ENCODE measurements at places on chromosomes 7 and 10. TPM values are rescaled to one million over a fixed set of nuclear protein-coding genes. Genes with fewer than 3 reads are reported as not detected.

ZNF775 gene
- 3.5 TPM for polyA plus RNA-seq

SPRN gene
- 2.6 TPM for polyA plus RNA-seq

TACR2 gene
- polyA plus RNA-seq, result 0.53 TPM

HOXA6 gene
- polyA plus RNA-seq, result 10.8 TPM

GBF1 gene
- polyA plus RNA-seq, result 45.1 TPM

TRUB1 gene
- 25.9 TPM for polyA plus RNA-seq

C7orf57 gene
- 1.4 TPM for polyA plus RNA-seq

CUTC gene
- polyA plus RNA-seq, result 19.0 TPM

GRCh38 chr10:34102893-34103506, 712.1 kb downstream of the PARD3 start:
- DNase-seq, result peak; percentile 75

DNA sequence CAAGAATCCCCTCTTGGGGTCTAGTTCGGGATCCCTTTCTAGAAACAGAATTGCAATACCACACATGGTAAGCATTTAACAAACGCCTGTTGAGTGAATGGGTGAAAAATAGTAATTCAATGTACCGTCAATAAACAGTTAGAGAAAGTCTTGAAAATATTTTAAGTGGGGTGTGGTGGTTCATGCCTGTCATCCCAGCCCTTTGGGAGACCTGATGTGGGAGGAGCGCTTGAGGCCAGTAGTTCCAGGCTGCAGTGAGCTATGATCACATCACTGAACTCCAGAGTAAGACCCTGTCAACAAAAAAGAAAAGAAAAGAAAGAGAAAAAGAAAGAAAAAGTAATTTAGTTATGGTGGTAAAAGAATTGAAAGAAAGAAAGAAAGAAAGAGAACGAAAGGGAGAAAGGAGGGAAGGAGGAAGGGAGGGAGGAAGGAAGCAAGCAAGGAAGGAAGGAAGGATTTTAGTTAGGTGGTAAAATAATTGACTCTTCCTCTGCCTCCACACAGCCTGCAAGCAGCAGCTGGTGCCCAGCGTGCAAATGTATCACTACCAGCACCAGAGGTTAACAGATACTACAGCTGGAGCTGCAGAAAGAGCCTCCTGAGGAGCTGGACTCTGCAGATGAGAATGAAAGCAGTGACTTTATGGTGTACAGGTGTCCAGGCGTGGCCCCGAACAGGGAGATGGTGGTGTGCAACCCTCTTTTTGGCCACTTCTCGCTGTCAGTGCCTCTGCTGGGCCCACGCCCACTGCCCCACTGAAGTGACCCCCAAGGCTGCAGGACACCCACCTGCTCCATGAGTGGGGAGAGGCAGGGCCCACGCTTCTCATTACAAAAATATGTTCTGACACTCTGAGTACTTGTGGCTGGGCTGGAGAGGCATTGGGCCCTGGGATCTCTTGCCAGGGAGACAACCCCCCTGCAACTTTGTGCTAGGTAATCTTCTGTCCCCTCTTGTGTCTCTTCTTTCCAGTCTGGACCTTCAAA, 135.4 kb downstream of the BAMBI start:
- DNase-seq, result no peak

- DNase-seq, result no peak
Measured at GRCh38 chr7:51040787-51041186, 258.1 kb upstream of the GRB10 start.

- DNase-seq, result no peak
Measured at GRCh38 chr10:129845111-129845753, 118.8 kb downstream of the EBF3 start.

DNA sequence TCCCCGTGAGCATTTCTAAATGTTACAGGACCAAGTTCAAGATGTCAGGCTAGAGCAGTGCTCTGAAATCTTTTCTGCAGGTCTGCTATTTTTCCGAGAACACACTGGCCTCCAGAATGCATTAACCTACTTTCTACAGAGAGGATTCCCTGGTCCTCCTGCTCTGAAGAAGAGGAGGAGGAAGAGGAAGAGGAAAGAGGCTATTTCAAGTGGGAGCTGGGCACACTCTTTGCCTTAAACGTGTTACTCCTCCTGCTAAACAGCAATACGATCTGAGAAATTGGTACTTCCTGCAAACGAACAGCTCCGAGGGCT, 157.4 kb downstream of the FRMD4A start:
- no peak for DNase-seq

- no peak for DNase-seq
Measured at GRCh38 chr10:79335470-79336235, 11.6 kb upstream of the PPIF start.

DNA sequence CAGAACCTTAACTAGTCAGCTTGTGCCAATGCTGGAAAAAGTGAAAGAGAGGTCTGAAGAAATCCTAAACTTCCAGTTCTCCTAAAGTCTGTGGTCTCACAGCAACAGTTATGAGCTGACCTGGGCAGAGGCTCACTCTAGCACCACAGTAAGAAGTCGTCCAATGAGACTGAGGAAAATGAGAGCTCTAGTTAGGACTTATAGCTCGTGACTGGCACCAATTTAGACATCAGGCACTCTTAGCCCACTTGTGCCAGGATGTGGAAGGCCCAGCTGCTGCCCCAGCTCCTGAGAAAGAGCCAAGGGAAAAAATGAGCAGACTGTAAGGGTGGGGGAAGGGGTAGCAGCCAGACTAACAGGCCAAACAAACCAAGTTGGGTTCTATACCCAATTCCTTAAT, 7.6 kb downstream of the MMS19 start:
- DNase-seq, result no peak

GRCh38 chr7:93238748-93239147, 6.6 kb downstream of the VPS50 start:
- no peak for DNase-seq

- peak; percentile 55 for DNase-seq
Measured at GRCh38 chr10:123614888-123615287, 51.3 kb upstream of the GPR26 start.

DNA sequence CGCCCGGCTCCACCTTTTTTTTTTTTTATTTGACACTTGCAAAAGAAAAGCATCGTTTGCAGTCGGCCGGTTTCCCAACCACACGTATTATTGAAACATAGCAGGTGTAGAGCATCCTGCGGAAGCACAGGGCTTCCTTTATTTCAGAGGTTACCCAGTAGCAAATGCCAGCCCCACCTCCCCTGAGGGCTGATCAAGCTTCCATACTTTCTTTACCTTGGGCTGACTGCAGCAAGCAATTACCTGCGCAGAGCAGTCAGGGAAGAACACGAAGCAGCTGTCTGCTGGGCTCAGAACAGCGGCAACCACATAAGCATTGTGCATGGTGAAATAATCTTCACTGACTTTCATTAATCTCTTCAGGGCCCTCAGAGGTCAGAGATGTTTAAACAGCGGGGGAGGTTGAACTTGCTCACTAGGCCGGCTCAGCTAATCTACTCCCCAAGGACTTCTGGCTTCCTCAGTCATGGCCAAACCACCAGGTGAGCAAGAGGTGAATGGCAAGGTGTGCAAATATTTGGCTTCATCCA, 784.7 kb upstream of the AUTS2 start:
- no peak for DNase-seq

DNA sequence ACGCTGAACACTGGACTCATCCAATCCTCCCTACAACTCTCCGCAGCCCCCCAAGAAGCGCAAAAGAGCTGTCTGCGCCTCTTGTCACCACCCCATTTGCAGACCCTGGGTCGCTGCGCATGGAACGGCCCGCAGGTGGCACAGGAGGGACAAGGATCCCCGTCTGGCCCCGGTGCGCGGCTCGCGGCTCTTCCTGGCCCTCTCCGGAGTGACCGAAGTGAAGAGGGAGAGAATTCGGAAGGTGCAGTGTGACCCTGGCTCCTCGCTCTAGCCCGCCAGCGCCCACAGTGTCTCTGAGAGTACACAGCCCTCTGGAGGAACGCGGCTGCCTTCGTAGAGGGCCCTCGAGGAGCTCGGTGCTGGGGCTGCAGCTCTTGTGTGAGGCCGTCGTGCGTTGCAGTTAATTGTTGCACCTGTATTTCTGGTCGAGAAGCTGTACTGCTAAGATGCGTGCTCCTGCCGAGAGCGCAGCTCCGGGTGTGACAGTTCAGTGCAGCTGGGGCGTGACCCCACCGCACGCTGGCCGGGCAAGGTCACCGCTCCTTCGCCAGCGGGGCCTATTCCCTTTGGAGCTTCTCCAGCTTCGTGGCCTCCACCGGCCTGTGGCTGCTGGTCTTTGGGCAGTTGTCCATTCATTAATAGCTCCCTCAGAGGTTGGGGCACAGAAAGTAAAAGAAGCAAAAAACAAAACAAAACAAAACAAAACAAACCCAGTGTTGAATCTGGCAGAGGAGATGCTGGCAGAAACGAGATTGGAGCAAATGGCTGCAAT, 119.0 kb downstream of the SEC23IP start:
- peak; percentile 6 for DNase-seq

- DNase-seq, result no peak
Measured at GRCh38 chr7:151081170-151082101, 827 bp upstream of the FASTK start.

- no peak for DNase-seq
Measured at GRCh38 chr10:69961881-69962745, 90.5 kb upstream of the MACROH2A2 start.

- DNase-seq, result peak; percentile 59
Measured at GRCh38 chr10:75469006-75469616, 37.7 kb downstream of the LRMDA start.

- DNase-seq, result no peak
Measured at GRCh38 chr7:151897951-151898686, 21.2 kb upstream of the PRKAG2 start.

DNA sequence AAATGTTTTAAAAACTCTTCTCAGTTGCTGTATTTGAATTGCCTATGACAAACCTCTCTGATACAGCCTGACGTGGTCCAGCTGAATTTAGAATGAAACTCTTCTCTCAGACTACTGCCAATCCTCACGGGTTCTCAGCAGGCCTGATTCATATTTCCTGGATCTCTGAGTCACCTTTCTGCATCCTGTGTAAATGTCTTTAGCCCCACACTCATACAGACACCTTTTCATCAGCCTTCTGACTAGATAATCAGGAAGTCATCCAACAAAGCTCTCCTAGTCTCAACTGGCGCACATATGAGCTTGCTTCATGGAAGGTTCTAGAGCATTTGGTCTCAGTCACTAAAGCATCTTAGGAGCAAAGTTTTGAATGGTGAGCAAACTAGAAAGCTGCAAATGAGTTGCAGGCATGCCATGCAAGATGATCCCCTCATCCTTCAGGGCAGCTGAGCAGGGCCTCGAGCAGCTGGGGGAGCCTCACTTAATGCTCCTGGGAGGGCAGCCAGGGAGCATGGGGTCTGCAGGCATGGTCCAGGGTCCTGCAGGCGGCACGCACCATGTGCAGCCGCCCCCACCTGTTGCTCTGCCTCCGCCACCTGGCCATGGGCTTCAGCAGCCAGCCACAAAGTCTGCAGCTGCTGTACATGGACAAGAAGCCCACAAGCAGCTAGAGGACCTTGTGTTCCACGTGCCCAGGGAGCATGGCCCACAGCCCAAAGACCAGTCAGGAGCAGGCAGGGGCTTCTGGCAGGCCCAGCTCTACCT, 182.8 kb downstream of the ARHGAP12 start:
- DNase-seq, result no peak

DNA sequence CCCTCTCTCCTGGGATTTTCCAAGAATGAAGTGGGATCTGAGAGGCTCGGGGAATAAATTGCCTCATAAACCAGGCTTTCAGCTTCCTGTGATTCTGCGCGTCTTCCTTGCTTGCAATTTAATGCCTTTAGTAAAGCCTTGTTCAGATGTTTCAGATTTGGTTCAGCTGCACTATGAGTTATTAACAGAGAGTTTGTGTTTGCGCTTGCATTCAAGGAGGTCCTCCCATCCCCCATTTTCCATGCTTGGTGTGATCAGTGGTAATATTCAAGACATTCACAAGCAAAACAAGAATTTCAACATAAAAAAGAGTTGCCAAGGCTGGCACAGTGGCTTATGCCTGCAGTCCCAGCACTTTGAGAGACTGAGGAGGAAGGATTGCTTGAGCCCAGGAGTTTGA, 1068.9 kb downstream of the TYW1 start:
- no peak for DNase-seq

GRCh38 chr7:19413443-19413965, 268.3 kb upstream of the FERD3L start:
- DNase-seq, result no peak

DNA sequence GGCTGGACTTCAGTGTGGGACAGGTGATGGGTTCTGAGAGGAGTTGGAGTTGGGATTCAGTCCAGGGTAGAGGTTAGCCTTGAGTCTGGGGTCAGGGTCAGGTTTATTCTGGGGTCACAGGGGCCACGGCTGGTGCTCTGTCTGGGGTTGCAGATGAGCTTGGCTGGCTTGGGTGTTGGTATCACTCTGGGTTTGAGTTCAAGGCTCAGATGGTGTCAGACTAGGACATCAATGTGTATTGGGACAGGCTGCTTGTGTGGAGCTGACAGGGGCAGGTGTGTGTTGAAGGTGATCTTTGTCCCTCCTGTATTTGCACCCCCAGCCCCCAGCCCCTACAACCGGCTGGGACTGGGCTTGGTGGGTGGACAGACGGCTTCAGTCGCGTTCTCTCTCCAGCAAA, 26.8 kb downstream of the TMEM270 start:
- no peak for DNase-seq

- DNase-seq, result no peak
Measured at GRCh38 chr7:16758631-16759611, 5.4 kb downstream of the TSPAN13 start.

DNA sequence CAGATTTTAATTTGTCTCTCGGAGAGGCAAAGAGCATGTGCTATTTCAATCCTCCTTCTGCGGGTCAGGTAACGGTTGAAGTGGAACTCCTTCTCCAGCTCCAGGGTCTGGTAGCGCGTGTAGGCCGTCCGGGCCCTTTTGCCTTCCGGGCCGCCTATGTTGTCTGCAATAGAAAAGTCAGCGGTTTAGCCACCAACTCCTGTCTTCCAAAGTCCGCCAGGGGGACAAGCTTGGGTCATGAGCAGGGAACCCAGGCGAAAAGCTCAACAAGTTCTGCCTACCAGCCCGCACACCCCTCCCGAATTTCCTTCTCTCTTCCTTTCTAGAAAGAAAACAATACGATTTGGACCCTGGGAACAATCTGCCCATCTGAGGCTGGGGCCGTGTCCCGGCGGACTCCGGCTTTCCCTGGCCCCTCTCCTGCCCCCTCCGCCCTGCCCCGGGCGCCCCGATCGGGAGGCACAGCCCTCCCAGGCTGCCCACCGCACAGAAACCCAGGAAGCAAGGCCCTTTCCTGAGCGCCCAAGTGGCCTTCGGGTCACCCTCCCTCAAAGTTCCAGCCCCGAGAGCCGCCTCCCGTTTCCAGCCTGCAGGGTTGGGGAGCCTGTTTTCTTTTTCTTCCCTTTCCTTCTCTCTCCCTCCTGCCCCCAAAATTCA, 1.4 kb downstream of the HOXA5 start:
- peak; percentile 43 for DNase-seq

GRCh38 chr10:91341686-91342085, 68.5 kb upstream of the HECTD2 start:
- DNase-seq, result no peak

DNA sequence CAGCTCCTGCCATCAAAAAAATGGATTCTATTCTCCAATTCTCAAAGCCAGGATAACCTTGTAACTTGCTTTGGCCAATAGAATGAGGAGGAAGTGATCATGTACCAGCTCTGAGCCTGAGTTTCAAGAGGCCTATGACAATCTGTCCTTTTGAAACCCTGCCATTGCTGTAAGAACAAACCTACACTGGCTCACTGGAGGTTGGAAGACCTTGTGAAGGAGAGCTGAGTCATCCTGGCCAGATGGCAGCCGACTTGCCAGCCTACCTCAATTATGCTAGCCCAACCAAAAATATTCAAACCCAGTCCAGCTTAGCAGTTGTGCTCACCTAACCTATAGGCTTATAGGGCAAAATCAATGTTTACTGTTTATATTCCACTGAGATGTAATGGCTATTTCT, 93.0 kb downstream of the HGF start:
- no peak for DNase-seq

- no peak for DNase-seq
Measured at GRCh38 chr7:131525820-131526219, 30.6 kb downstream of the PODXL start.

Data from right lung (tissue), 10 donors.